ENCODE measurements at places on chromosomes 13 and 19. TPM values are rescaled to one million over a fixed set of nuclear protein-coding genes. Genes with fewer than 3 reads are reported as not detected.

ETV2 gene
- total RNA-seq: under 0.01 TPM

TPM4 gene
- total RNA-seq: 395 TPM

DNA sequence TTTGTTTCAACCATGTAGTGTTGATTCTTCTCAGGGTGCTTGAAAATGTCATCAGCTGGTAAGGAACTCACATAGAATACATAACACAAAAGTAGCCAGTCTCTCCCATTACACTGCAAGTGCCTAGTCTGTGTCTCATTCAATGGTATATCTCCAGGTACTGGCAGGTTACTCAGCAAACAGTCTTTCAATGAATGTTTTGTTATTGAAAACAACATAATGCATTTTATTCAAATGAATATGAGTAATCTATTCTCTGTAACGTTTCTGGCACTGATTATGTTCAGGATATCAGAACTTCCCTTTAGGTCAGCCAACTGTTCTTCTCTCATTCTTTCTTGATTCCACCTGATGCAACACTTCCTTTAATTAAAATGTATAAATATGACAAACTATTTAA lies 68.0 kb upstream of the SLITRK1 start:
- peak; percentile 55 for DNase-seq

- no peak for DNase-seq
These were observed 48.9 kb downstream of the TPP2 start for GRCh38 chr13:102645701-102646100.

LRG1 gene
- 1.1 TPM for total RNA-seq

ZNF415 gene
- 8.6 TPM for total RNA-seq

GRCh38 chr13:21670006-21670882 lies 629 bp upstream of the FGF9 start:
- DNase-seq: no peak

CEACAM4 gene
- total RNA-seq: not detected

NLRP13 gene
- total RNA-seq: not detected

- peak; percentile 66 for DNase-seq
These were observed 15.4 kb downstream of the FCHO1 start for GRCh38 chr19:17766543-17767131.

Measured in bronchial epithelial cell (primary cell).